ENCODE measurements at places on chromosomes 5 and 9. TPM values are rescaled to one million over a fixed set of nuclear protein-coding genes. Genes with fewer than 3 reads are reported as not detected.

Gene MED27
- total RNA-seq, result 17.1 TPM

Gene TMEM167A
- total RNA-seq, result 55.7 TPM

Gene LRRC70
- 0.65 TPM for total RNA-seq

Gene TIMD4
- not detected for total RNA-seq

Gene ABO
- not detected for total RNA-seq

Gene FRMPD1
- not detected for total RNA-seq

Gene PTGDS
- 0.76 TPM for total RNA-seq

Gene PRDM9
- not detected for total RNA-seq

Gene IFNE
- 0.79 TPM for total RNA-seq

Gene ZFP2
- 0.76 TPM for total RNA-seq

Gene CCDC192
- total RNA-seq, result 0.39 TPM

Gene FOXD4L3
- 0.39 TPM for total RNA-seq

Gene NR5A1
- total RNA-seq, result not detected

Gene PRR16
- 36.1 TPM for total RNA-seq

Gene ISL1
- total RNA-seq, result not detected

Gene RARS1
- 186 TPM for total RNA-seq

Gene CARTPT
- total RNA-seq, result not detected

Gene ACOT12
- not detected for total RNA-seq

Gene CD72
- total RNA-seq, result 3.5 TPM

Gene MAPK9
- total RNA-seq, result 23.9 TPM

Gene MINAR2
- not detected for total RNA-seq

Measured in placental epithelial cell (primary cell).